ENCODE measurements at places on chromosomes 3 and 15.

DNA sequence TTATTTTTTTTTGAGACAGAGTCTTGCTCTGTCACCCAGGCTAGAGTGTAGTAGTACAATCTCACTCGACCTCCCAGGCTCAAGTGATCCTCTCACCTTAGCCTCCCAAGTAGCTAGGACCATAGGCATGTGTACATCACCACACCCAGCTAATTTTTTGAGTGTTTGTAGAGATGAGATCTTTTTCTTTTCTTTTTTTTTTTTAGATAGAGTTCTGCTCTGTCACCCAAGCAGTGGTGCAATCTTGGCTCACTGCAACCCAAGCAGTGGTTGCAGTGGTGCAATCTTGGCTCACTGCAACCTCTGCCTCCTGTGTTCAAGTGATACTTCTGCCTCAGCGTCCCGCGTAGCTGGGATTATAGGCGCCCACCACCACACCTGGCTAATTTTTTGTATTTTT, 5.2 kb downstream of the CEP97 start:
- DNase-seq = no peak

DNA sequence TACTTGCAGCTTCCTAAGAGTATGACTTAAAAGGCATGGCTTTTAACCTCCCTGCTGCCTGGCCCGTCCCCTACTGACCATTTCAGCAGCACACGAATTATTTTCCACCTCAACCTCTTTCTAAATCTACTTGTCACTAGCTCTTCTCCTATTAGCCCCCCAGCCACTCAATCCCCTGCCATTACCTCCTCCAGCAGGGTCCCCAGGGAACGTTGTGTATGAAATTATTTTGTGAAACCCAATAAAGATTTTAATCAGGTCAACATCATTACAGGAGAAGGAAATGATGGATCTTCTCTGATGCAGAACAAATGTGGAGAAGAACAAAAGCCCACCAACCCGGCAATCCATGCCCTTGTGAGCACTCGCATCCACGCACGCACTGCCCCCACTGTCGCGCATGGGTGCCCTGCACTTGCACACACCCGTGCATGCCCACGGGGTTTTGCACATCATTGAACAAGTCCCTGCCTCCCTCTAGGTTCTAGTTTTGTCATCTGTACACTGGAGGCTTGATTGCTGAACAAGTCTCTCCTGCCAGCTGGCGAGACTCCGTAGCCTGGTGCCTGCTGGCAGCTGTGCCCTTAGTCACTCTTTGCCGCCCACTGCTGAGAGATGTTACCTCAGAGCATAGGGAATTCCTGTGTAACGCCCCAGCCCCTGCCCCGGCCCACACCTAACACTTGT, 51.6 kb downstream of the LINGO1 start:
- DNase-seq = no peak

DNA sequence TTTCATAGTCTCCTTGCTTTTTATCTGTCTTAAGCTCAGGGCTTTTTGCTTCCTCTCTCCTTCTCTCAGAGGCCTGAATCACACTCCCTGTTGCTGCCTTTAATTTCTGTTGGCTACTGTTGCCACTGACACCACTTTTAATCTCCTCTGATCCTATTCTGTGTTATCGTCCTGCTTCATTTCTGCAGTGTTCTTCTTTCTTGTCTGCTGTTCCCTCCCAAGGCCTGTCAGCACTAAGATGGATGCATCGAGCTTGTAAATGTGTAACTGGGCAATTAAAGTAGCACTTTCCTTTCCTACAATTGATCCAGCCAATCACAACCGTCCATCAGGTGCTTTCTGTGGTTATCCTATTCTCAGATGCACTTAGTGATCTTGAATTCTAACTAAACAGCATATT, 71.3 kb upstream of the VEPH1 start:
- no peak for DNase-seq

DNA sequence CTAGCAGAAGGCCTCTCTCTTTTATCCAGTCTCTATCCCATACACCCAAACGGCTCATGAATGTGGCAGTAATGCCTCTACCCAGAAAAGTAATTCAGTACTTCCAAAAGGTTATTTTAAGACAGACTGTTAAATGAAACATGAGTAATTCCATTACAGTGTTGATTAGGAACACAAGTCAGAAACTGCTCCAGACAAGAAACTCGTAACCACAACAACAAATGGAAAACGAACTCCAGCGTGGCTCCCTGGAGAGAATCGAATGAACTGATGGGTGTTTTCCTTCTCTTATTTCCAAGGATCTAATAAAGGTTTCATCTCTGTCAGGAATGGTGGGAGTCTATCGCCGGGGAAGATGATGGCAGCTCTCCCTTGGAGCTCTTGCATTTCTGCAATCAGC, 228.4 kb downstream of the MAGI1 start:
- peak; percentile 16 for DNase-seq

- DNase-seq = no peak
These were observed 40.2 kb upstream of the ATP13A5 start for GRCh38 chr3:193418576-193419373.

Data from fibroblast of skin of back (primary cell).